NCI-H1417 (cell line): ENCODE measurements at places on chromosomes 4 and X.
A peak's percentile ranks its signal among the peaks of the same experiment; 100 is the strongest.

- DNase-seq = no peak
Observed at GRCh38 chr4:107215222-107215621, 179.1 kb upstream of the DKK2 start.

- no peak for DNase-seq
Observed at GRCh38 chrX:56232221-56233082, at the start of gene KLF8. Gene KLF8, plus strand, starts transcription at chrX:56232356. Its CDS starts 979 bp downstream, at chrX:56233335.

- DNase-seq = no peak
Observed at GRCh38 chr4:39450618-39451017, 8.1 kb downstream of the RPL9 start.

DNA sequence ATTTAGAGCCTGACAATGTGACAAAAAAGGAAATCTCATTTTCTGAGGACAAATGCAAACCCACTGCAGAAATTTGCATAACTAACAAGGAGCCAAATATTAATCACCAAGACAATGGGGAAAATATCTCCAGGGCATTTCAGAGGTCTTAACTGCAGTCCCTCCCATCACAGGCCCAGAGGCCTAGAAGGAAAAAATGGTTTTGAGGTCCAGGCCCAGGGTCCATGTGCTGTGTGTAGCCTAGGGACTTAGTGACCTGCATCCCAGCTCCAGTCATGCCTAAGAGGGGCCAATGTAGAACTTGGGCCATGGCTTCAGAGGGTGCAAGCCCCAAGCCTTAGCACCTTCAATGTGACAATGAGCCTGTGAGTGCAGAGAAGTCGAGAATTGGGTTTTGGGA lies 44.2 kb downstream of the P2RY10 start:
- DNase-seq = no peak

- no peak for DNase-seq
Observed at GRCh38 chrX:129846716-129847115, 3.0 kb upstream of the ZDHHC9 start.

DNA sequence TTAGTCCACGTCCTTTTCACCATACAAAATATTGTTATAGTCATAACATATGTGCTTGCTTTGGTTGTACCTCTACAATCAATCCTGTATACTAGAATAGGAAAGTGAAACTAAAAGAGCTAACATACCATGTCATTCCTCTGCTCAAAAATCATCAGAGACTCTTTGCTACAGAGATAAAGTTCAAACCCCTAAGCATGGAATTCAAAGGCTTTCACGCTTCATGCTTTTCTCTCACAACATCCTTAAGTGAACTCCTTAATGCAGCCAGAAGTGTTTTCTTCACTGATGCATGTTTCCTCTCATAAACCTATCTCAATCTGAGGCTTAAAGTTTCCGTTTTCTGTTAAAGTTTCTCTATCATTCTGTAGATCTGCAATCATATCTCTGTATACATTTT lies 744.6 kb upstream of the IGFBP7 start:
- DNase-seq = no peak

- no peak for DNase-seq
Observed at GRCh38 chrX:118156953-118157608, 40.5 kb upstream of the KLHL13 start.

DNA sequence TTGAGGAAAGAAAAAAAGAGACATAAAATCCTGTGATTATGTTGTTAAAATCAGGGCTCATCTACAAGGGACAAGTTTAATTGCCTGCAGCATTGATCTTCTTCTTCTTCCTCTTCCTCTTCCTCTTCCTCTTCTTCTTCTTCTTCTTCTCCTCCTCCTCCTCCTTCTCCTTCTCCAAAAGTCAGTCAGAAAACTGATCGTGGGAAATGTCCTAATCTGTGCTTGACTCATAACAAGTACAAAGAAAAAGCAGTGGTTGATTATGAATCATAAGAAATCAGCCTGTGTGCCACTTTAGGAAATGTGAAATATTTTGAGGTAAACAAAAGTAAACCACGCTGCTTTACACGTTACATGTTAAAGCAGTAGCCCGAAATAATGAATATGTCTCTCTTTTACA lies 2.7 kb upstream of the ATP10D start:
- DNase-seq = no peak

DNA sequence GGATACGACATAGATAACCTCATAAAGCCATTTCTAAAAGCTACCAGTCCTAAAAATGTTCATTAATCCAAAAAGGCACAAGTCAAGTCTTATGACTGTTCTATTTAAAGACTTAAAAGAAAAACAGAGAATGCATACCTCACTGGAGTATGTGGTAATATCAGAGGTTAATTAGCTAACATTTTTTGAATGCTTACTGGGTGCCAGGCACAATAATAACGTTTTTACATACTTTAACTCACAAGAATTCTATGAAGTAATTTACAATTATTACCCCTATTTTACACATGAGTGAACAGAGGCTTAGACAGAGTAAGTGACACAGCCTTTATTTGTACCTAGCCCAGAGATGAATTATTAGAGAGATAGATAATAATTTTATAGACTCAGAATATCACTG lies 207.5 kb downstream of the PDGFC start:
- DNase-seq = no peak

GRCh38 chr4:30950737-30951136 lies 230.6 kb downstream of the PCDH7 start:
- peak; percentile 45 for DNase-seq

DNA sequence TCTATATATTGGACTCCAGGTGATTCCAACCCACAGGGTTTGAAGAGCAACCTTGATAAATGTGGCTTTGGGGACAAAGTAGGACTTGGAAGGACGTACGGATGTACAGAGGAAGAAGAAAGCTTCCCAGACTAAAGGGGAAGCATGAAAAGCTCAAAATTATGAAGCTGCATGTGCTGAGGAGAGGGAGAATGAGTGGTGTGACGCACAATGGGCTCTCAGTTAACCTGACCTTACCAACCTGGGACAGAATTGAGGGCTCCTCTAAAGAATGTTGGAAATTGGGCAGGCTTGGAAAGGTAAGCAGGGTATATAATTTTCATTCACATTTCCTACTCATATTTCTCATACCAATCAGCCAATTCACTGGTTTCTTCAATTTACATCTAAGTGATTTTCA lies 10.5 kb upstream of the TIGD2 start:
- DNase-seq = no peak

GRCh38 chr4:10120943-10121567 lies 4.5 kb upstream of the WDR1 start:
- DNase-seq = no peak

GRCh38 chrX:39739585-39739984 lies 358.2 kb downstream of the BCOR start:
- no peak for DNase-seq

DNA sequence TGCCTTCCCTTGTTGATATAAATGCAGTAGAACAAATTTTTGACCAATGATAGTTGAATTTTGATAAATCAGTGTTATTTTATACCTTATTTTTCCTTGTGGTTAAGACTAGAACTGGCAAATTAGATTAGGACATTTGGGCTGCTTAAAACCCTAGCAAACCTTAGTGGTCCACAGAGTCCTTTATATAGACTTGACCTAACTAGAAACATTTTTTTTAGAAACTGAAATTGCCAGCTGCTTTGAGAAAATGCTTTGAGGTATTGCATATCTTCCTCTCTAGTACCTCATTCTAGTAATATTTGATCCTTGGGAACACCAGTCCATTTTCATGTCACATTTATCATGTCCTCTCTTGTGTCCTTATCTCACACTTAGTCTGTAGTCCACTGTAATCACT lies 580.3 kb downstream of the FSTL5 start:
- no peak for DNase-seq

DNA sequence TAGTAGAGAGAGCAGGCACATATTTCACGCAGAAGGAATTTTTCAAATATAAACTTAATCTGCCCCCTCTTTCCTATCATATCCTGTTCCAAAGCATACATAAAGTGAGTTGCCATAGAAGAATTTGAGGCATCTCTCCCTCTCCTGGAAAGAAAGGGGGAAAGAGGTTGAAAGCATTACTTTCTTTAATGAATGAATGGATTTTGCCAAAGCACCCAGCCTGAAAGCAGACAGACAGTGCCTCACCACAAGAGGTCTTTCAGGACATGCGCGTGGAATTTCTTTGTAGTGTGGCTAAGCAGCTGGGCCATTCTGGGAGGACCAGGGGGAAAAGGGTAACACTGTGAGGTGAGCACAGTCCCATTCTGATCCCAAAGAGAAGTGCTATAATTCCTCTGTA lies 651.4 kb downstream of the IQCM start:
- no peak for DNase-seq

DNA sequence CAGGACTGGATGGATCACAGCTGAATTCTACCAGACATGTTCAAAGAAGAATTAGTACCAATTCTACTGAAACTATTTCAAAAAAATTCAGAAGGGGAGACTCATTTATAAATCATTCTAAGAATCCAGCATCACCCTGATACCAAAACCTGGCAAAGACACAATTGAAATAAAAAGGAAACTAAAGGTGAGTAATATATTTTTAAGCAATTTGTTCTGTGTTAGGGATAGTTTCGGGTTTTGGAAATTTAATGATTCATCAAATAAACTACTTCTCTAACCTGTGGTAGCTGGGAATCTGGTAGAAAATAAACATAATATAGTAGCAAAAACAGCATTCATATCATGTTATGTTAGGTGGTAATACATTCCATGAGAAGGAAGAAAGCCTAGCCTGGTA lies 662.2 kb upstream of the BOD1L1 start:
- no peak for DNase-seq

DNA sequence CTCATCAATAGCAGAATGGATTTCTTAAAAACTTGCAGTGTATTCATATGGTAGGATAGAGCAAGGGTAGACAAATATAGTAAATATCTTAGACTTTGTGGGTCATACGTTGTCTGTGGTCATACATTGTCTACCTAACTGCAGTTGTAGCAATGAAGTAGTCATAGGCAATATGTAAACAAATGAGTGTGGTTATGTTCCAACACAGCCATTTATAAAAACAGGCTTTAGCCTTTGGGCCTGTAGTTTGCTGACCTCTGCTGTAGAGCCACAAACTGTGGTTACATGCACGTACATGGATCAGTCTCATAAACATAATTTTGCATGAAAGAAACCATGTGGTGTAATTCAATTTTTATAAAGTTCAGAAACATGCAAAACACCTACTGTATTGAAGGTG lies 98.9 kb downstream of the LARP1B start:
- DNase-seq = no peak
